ENCODE measurements at places on chromosomes 16 and 17.

GRCh38 chr17:8133399-8133798, 9.5 kb upstream of the HES7 start:
- no peak for DNase-seq

GRCh38 chr16:53502331-53503269, at the start of gene AKTIP:
Gene AKTIP (minus strand): TSS chr16:53503209. CDS start chr16:53500259, 2,950 bp downstream.
- DNase-seq: peak; percentile 60

DNA sequence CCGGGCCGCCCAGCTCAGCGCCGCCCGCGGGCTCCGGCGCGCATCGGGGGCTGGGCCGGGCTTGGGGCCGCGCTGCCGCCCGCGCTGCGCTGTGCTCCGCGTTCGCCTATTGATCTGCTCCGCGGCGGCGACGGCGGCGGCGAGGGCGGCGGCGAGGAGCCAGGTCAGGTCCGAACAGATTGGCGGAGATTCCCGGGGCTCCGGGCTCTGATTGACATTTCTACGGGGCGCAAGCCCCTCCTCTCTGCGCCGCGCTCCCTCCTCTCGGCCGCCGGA, 559 bp downstream of the IRX3 start:
- no peak for DNase-seq

DNA sequence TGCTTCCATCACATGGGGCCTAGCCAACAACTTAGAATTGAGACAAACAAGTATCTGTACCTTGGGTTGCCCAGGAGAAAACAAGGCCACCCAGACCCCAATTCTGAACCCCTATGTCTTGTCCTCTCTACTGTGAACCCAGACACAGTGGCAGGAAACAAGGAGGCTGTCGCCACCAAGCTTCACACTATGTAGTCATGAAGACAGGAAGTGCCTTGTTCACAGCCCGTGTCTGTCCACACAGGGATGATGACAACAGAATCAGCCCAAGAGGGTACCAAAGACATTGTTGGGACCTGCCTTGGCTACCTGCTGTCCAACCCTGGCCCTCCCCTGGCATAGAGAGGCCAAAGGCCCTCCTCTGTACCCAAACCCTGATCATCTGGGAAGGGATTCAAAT, 84.8 kb downstream of the CDYL2 start:
- DNase-seq: no peak

GRCh38 chr16:66849549-66849948, 5.3 kb downstream of the CA7 start:
- DNase-seq: no peak

- DNase-seq: no peak
These were observed 45.6 kb downstream of the CYB5B start for GRCh38 chr16:69469807-69470561.

Data from stimulated activated CD4-positive, alpha-beta T cell treated with anti-CD3 and anti-CD28 coated beads, Interleukin-15, amount 100 ng/mL, for 1 hour (primary cell).